NCI-H1436 treated with DMSO at 0.1 percent for 48 hours (cell line): ENCODE measurements at places on chromosomes 1 and 21.

- no peak for DNase-seq
These were observed 76.2 kb downstream of the BRINP2 start for GRCh38 chr1:177246710-177247580.

DNA sequence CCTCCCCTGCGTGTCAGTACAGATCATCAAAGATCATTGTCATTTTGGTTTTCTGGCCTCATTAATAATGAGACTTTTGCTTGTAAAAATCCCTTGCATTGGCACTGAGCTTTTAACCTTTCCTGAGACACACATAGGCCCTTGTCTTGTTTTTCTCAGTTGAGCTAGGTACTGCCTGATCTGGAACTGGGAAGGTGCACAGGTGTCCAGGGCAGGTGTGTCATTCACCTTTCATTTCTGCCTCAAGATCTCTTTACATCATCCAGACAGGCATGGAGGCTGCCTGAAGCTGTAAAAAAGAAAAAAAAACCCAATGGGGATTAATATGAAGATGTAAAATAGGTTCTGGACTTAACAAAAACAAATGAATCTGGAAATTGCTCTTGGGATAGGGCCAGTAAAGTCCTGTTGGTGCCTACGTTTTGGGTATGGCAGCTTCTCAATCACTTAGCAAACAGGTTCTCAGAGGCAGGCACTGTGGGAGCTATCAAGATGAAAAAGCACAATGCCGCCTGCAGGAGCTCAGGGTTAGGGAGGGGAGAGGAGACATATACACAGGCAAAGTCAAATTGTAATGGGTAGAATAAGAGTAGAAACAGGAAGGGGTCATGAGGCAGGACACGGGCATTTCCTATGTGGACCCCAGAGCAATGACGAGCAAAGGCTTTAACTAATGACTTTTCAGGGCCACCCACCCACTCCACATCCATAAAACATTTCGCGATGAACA is 1.0 kb upstream of the KCNC4 start:
- DNase-seq: no peak

- DNase-seq: no peak
These were observed 30.3 kb upstream of the TMEM125 start for GRCh38 chr1:43239484-43239883.

GRCh38 chr21:42233067-42233961 is 14.4 kb downstream of the ABCG1 start:
- no peak for DNase-seq

GRCh38 chr1:211609120-211610024 is 30.4 kb upstream of the SLC30A1 start:
- DNase-seq: no peak

DNA sequence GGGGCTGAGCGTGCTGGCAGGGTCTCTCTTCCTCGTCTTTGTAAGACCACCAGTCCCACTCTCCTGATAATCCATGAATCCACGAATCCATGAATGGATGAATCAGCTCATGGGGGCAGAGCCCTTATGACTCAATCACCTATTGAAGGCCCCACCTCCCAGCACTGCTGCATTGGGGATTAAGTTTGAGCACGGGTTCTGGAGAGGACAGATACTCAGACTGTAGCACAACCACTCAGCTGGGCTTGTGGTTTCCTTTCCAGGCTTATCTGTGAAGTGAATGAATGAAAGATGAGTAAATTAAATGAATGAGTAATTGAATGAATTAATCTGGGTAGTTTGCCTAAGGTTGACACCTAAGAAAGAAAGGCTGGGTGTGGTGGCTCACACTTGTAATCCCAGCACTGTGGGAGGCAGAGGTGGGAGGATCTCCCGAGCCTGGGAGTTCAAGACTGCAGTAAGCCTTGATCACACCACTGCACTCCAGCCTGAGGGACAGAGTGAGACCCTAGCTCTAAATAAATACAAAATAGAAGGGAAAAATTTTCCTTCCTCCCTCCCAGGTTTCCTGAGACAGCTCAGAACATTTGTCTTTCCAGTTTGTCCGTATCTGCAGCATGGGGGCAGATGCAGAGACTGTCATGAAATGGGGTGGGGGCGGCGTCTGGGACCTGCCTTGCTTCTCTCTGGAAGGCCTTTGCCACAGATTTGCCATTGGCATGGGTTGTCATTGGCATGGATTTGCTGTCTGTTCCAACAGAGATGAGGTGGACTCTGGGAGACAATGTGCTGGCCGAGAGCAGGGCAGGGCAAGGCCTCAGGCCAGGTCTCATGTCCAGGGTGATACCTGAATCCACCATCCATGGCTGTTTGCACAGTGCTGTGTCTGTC is 187.7 kb upstream of the C1orf174 start:
- no peak for DNase-seq

GRCh38 chr21:46368533-46369285 is 44.8 kb downstream of the PCNT start:
- no peak for DNase-seq

DNA sequence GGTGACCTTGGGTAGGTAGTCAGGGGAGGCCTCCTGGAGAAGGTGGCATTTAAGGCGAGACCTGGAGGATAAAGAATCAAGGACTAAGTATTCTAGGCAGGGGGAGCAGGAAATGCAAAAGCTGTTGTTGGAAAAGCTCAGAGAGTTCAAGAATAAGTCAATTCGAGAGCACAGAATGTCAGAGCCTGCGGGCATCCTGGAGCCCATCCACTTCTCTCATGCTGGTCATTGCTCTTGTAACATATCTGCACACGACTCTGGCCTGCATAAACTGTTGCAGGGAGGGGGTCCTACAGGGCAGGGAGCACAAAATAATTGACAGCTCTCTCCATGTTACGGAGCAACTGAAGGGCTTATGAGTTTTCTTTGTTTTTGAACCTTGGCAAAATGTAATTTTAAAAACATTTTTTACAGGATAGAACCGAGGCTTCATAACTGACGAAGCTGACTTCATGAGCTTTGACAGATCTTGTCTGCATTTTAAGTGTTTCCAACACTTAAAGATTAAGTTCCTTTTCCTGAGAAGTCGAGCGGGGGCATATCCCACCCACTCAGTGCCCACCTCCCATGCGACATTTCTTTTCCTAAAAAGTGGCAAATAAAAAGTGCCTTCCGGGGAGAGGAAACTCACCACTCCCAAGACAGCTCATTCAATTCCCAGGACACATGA is 4.2 kb downstream of the PLA2G5 start:
- no peak for DNase-seq

- no peak for DNase-seq
These were observed 76.3 kb upstream of the COX20 start for GRCh38 chr1:244759158-244759557.

DNA sequence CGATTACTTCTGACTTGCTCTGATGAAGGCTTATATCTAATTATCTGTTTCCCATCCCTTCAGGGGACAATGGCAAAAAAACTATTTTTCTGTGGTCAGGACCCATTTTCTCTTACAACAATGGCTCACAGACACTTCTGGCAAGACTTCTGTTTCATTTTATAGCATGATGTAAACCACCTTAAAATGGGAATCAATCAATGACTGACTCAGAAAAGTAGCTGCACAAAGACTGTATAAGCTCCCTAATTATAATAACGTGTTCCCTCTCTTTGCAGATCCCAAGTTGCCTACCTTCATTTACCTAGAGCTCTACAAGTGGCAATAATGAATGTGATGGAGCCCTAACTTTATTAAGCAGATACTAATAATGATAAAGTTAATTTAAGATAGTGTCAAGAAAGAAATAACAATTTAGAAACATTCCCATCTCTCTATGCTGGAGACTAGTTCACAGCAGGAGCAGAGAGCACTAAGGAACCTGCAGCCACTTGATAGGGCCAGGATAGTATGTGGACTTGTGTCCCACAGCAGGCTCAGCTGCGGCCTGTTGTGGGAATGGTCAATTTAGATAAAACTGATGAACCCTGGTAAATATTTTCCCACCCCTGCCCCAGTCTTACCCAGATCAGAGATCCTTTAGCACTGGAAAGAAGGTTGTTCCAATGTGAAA is 538 bp downstream of the GBP2 start:
- no peak for DNase-seq

DNA sequence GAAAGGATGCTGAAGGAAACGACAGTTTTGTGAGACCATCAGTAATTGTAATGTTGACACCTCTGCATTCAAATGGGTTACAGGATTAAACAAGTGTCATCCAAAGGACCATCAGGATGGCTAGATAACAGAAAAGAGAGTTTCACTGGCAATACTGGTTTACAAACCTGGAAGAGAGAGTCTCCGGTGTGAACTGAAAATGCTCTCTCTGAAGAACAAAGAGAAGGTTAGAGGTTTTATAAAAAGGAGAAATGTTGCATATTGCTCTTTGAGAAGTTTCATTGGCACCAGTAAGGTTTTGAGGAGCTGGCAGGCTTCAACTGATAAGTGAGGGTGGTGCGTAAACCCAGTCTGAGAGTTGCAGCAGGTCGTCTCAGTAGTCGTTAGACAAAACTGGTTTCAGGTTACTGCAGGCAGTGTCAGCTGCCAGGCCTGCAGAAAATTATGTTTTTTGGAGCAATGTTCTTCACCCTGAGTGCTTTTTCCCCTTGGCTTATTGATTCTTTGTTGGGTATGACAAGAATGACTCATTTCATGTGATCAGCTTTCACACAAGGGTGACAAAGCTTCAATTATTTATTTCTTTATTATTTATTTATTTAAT is 42.2 kb downstream of the KCNK1 start:
- DNase-seq: peak; percentile 42
